Ovary (tissue), 10 donors: ENCODE measurements at places on chromosomes 4 and X. TPM values are rescaled to one million over a fixed set of nuclear protein-coding genes. Genes with fewer than 3 reads are reported as not detected.

The BMX gene
- 1.1 TPM for total RNA-seq

The CLDN22 gene
- total RNA-seq: not detected

- no peak for DNase-seq
- no peak overlapping the region for H3K4me3 ChIP-seq
- no peak overlapping the region for H3K27ac ChIP-seq
These were observed 196.8 kb upstream of the ATP6AP2 start for GRCh38 chrX:40383969-40384368.

DNA sequence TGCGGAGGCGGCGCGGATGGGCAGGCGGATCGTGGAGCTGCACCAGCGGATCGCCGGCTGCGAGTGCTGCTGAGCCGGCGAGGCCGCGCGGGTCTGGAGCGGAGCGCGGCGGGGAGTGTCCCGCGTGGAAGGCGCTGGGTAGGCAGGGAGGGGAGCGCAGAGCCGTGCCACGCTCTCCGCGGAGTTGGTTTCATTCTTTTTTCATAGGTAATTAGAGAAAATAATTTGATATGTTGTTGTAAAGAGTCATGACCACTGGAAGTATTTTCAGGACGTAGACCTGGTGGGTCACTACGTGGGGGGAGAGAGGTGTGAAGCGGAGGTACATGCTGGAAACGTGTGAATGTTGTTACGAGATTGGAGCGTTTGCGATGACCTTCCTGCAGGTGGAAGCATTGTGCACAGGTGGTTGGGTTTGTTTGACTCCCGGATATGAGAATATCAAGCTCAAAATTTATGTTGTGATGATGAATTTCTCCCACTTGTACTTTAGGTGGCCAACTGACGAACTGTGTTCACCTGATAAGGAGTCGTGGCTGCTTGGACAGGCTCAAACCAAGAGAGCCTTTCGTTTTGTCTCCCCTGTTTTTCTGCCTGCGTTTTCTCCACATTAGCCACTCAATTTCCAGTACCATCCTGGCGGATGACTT is 19.1 kb upstream of the S100P start:
- H3K27me3 ChIP-seq: no peaks in the 10 kb centered on the region
- DNase-seq: no peak
- peak overlapping the region; percentile 43 for H3K27ac ChIP-seq
- peaks cover 19% of the 10 kb centered on the region for H3K4me1 ChIP-seq

DNA sequence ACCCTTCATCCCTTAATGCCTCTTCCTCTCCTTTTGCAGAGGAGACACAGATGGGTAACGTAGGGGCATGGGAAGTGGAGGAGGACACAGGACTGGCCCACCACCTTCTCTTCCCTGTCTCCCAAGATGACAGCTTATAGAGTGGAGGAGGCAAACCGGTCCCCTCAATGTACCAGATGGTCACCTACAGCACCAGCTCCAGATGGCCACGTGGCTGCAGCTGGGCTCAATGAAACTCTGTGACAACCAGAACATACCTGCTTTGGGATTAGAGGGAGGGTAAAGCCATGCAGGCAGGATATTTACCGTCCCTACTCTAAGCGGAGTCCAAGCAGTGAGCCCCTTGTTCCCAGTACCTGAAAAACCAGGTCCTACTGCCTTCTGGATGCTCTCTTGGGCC is 7.5 kb upstream of the KLHL15 start:
- H3K4me3 ChIP-seq: no peak overlapping the region
- no peak for DNase-seq
- no peak overlapping the region for H3K27ac ChIP-seq
- H3K4me1 ChIP-seq: no peaks in the 10 kb centered on the region
- no peaks in the 10 kb centered on the region for H3K36me3 ChIP-seq
- no peaks in the 10 kb centered on the region for H3K27me3 ChIP-seq

- H3K4me3 ChIP-seq: no peak overlapping the region
- H3K4me1 ChIP-seq: no peaks in the 10 kb centered on the region
These were observed 602.2 kb downstream of the CENPC start for GRCh38 chr4:66943112-66943511.

GRCh38 chr4:63122955-63123354 is 1286.3 kb downstream of the TECRL start:
- no peaks in the 10 kb centered on the region for H3K27me3 ChIP-seq
- H3K4me1 ChIP-seq: no peaks in the 10 kb centered on the region
- no peaks in the 10 kb centered on the region for H3K36me3 ChIP-seq
- DNase-seq: no peak
- no peak overlapping the region for H3K4me3 ChIP-seq

- DNase-seq: no peak
- H3K27ac ChIP-seq: no peak overlapping the region
- H3K36me3 ChIP-seq: no peaks in the 10 kb centered on the region
- no peaks in the 10 kb centered on the region for H3K4me1 ChIP-seq
- no peaks in the 10 kb centered on the region for H3K27me3 ChIP-seq
These were observed 263.6 kb downstream of the PTTG2 start for GRCh38 chr4:38223782-38224236.
